Endothelial cell of umbilical vein (primary cell): ENCODE measurements at places on chromosomes 11 and 22. TPM values are rescaled to one million over a fixed set of nuclear protein-coding genes. Genes with fewer than 3 reads are reported as not detected.

DNA sequence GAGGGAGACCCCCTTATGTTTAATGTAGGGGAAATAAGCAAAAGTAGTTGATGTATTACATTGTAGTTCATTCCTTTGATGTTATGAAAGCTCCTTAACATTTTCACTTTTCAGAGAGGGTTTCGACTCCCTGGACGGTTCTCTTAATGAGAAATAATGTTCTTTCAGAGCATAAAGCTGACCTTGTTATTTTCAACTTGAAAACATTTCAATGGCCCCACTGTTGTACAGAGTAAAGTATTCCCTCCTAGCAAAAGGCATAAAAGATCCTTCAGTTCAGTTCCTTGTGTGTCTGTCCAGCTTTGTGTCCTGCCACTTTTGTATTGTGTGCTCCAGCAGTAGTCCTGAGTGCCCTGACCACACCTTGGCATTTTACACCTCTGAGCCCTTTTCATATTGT, 63.9 kb downstream of the UVRAG start:
- H3K27ac ChIP-seq = no peak overlapping the region
- H3K27me3 ChIP-seq = no peaks in the 10 kb centered on the region
- H3K4me1 ChIP-seq = no peaks in the 10 kb centered on the region

DNA sequence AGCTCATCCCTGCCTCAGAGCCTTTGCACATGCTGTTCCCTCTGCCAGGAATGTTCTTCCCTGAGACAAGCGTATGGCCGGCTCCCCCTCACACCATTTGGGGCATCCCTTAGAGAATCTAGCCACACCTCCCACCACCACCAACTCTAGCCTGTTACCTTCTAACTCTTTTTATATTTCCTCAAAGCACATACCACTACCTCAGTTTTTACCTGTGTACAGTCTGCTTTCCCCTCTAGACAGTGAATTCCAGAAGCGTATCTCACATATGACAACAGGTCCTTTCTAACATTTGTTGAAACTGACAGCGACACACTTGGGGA, 75.1 kb upstream of the ARFGAP3 start:
- H3K27ac ChIP-seq = no peak overlapping the region
- no peaks in the 10 kb centered on the region for H3K36me3 ChIP-seq
- no peak for DNase-seq
- H3K4me1 ChIP-seq = peaks cover 27% of the 10 kb centered on the region
- no peak overlapping the region for H3K4me3 ChIP-seq
- H3K27me3 ChIP-seq = no peaks in the 10 kb centered on the region

DNA sequence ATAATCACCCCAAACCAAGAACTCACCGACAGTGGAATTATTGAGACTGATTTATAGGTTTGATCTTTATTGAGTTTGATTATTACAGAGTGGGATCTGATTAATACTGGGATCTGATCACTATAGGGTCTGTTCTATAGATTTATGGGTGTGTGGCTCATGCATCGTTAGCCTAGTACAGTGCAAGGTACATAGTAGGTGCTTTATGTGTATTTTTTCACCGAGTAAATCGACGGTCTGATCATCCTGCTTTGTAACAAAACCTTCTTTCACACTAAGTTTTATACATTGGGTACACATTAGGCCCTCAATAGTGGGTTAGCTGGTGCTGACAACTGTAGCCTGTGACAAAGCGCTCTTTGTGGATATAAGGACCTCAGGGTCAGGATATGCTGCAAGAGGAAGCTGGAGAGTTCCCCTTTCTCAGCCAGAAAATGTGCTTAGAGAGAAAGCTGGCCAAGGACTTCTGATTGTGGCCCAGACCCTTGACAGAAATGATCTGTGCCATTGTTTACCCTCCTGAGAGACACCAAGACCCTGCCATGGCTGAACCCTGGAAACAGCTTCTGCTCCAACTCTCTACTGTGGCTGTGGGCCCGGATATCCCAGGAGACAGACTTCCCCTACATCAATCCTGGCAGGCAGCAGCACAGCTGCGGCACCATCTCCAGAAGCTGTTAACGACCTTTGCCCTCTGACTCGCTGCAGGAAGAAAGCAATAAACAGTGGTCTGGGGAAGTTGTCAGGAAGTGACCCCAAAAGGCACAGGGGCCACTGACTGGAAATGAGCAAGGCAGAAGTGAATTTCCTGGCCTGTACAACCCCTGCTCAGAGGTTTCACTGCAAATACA, 16.1 kb upstream of the TPP1 start:
- peak overlapping the region; percentile 37 for H3K4me3 ChIP-seq
- no peaks in the 10 kb centered on the region for H3K27me3 ChIP-seq

- no peaks in the 10 kb centered on the region for H3K4me1 ChIP-seq
- no peak overlapping the region for H3K27ac ChIP-seq
- peaks cover 30% of the 10 kb centered on the region for H3K36me3 ChIP-seq
- H3K4me3 ChIP-seq = no peak overlapping the region
- no peaks in the 10 kb centered on the region for H3K27me3 ChIP-seq
- DNase-seq = no peak
Observed at GRCh38 chr11:34466802-34467488, 28.2 kb downstream of the CAT start.

DNA sequence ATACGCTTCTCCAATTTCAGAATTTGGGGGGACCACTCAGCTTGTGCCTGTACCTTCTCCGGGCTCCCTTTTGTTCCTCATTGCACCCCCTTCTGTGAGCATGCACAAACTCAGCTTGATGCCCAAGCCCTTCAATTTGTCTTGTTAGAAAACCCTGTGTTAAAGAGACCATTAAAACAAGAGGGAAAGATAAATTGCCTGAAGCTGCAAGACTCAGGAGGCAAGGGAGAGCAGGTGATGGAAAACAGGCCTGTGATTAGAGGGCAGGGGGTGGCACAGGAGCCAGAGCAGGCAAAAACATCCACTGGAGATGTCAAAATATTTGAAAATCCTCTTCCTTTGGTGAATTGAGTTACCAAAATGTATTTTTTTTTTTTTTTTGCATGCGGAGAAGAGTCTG, 121.7 kb downstream of the MIAT start:
- DNase-seq = no peak
- H3K36me3 ChIP-seq = no peaks in the 10 kb centered on the region
- no peaks in the 10 kb centered on the region for H3K4me1 ChIP-seq
- H3K4me3 ChIP-seq = no peak overlapping the region

- H3K4me1 ChIP-seq = no peaks in the 10 kb centered on the region
- no peak overlapping the region for H3K27ac ChIP-seq
- H3K4me3 ChIP-seq = no peak overlapping the region
Observed at GRCh38 chr11:121795174-121795573, 320.8 kb downstream of the BLID start.

GRCh38 chr11:60018058-60018457, 1.1 kb downstream of the OOSP4B start:
- no peak overlapping the region for H3K4me3 ChIP-seq
- no peaks in the 10 kb centered on the region for H3K4me1 ChIP-seq
- H3K27ac ChIP-seq = no peak overlapping the region
- DNase-seq = no peak
- peaks cover 3% of the 10 kb centered on the region for H3K27me3 ChIP-seq
- H3K36me3 ChIP-seq = no peaks in the 10 kb centered on the region

DNA sequence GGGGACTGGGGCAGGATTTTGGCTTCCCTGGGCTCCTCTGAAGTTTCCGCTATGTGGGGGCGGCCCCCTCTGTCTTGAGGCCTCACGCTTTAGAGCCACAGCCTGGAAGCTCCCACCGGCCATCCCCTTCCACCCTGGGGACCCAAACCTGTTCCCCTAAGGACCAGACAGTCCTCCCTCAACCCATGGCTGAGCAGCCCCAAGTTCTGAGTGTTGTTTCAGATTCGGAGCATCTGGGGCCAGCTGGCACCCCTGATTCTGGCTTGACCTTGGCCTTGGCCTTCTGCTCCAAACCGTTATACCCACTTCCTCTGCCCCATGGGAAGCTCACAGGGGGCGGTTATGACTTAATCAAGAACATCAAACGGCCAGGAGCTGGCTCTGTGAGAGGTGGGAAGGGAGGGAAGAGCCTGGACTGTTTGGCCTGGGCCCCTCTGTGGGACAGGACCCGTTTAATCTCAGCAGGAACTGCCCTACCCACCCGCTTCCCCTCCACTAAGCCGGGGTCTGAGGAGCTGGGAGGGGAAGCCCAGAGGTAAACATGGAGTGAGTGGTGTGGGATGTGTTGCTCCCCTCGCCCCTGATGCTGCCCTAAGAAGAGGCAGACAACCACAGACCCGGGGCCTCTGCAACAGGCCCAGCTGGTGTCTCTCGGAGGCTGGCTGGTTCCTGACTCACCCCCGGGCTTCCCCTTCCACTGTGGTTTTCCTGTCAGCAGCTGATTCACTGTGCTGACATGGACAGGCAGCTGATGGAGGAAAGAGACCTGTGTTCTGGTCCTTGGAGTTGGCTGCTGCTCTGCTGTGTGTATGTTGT, 3.4 kb downstream of the CD82 start:
- DNase-seq = peak; percentile 94
- H3K36me3 ChIP-seq = no peaks in the 10 kb centered on the region
- no peak overlapping the region for H3K4me3 ChIP-seq
- H3K4me1 ChIP-seq = peaks cover 50% of the 10 kb centered on the region
- peak overlapping the region; percentile 98 for H3K27ac ChIP-seq

GRCh38 chr22:19801340-19802000, 40.9 kb downstream of the TBX1 start:
- no peak overlapping the region for H3K27ac ChIP-seq
- H3K4me3 ChIP-seq = no peak overlapping the region
- no peaks in the 10 kb centered on the region for H3K36me3 ChIP-seq
- H3K27me3 ChIP-seq = no peaks in the 10 kb centered on the region
- H3K4me1 ChIP-seq = peaks cover 9% of the 10 kb centered on the region

DNA sequence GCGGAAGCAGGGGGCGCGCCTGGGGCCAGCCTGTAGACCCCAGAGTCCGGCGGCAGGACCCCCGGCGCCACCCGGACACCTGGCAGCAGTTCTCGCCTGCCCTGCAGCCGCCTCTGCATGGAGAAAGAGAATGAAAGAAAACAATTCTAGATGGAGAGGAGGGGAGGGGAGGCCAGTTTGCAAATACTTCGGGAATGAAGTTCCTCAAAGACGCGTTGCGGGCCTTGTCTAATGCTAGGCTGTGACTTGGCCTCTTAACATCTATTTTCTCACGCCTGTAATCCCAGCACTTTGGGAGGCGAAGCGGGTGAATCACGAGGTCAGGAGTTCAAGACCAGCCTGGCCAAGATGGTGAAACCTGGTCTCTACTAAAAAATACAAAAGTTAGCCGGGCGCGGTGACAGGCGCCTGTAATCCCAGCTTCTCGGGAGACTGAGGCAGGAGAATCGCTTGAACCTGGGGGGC, 2.1 kb upstream of the BARX2 start:
- H3K27ac ChIP-seq = no peak overlapping the region
- no peak for DNase-seq
- no peak overlapping the region for H3K4me3 ChIP-seq
- peaks cover 93% of the 10 kb centered on the region for H3K27me3 ChIP-seq
- peaks cover 9% of the 10 kb centered on the region for H3K4me1 ChIP-seq
- no peaks in the 10 kb centered on the region for H3K36me3 ChIP-seq

DNA sequence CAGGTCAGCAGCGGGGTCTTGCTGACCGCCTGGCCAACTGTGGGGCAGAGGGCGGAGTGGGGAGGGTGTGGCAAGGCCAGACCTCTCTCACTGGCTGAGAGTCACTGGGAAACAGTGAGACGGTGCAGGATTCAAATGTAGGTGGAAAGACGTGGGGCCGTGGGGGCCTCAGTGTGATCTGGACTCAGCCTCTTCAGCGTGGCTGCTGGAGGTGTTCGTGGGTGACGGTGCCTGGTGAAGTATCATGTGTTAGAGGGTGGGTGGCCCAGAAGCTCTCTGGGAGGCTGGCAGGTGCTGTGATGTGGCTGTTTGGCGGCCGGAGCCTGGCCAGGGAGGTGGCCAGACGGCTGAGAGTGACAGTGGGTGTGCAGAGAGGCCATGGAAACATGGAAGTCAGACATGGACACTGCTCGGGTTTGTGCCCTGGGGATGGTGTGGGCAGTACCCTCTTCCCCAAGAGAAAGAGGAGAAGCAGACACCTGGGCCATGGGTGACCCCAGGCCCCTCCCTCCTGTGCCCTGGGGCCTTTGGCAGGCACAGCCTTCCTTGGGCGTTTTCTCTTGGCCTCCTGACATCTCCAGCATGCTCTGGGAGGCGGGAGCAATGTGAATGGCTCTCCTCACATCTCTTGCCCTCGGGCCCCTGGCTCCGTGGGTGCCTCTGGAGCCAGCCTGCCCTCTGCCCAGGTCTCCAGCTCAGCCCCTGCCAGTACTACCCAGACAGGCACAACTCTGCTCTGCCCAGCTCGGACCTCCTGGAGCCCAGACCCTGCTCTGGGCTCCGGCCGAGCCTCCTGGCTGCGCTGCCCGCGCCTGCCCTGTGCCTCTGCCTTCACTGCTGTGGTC, 10.1 kb upstream of the ACR start:
- H3K27ac ChIP-seq = no peak overlapping the region
- H3K36me3 ChIP-seq = peaks cover 70% of the 10 kb centered on the region
- no peaks in the 10 kb centered on the region for H3K4me1 ChIP-seq
- H3K27me3 ChIP-seq = no peaks in the 10 kb centered on the region
- no peak for DNase-seq

DNA sequence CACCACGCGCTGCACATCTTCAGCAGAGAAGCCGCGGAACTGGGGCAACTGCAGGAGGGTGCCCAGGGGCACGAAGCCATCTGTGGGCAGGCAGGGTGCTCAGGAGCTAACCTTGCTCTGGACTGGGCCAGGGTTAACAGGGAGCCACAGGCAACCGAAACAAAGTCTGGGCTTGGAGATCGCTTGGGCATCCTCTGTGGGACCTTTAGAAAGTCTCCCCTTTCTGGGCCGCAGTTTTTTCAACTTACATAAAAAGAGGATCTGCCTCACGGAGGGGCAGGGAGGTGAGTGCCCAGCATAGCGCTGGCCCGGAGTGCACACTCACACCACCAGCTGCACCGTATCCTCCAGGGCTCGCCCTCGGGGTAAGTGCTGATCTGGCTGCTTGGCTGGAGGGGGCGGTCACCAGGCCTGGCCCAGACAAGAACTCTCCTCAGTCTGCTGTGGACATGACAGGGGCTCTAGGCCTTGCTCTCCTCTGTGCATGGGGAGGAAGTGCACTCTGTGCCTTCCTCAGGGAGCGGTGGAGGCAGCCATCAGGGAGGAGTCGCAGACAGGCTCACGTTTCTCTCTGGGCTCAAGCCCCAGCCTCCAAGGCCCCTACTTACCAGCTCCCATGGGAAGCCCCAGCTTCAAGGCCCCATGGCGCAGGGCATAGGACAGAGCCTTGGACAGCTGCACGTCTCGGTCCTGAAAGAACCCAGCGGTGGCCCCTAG, 937 bp downstream of the TRPT1 start:
- peaks cover 6% of the 10 kb centered on the region for H3K36me3 ChIP-seq
- no peaks in the 10 kb centered on the region for H3K27me3 ChIP-seq
- H3K27ac ChIP-seq = peak overlapping the region; percentile 55
- peaks cover 13% of the 10 kb centered on the region for H3K4me1 ChIP-seq
- no peak for DNase-seq

- H3K4me1 ChIP-seq = peaks cover 5% of the 10 kb centered on the region
- no peak overlapping the region for H3K4me3 ChIP-seq
- DNase-seq = no peak
- H3K27me3 ChIP-seq = no peaks in the 10 kb centered on the region
- H3K27ac ChIP-seq = no peak overlapping the region
- no peaks in the 10 kb centered on the region for H3K36me3 ChIP-seq
Observed at GRCh38 chr11:128158860-128159259, 428.5 kb downstream of the ETS1 start.

GRCh38 chr11:72690166-72690565, 15.9 kb upstream of the PDE2A start:
- H3K4me1 ChIP-seq = no peaks in the 10 kb centered on the region
- DNase-seq = no peak
- H3K36me3 ChIP-seq = peaks cover 60% of the 10 kb centered on the region
- H3K27ac ChIP-seq = no peak overlapping the region
- no peaks in the 10 kb centered on the region for H3K27me3 ChIP-seq

Gene PPFIBP2
- 1.3 and 2.6 TPM in 2 replicates for total RNA-seq

Gene NCAM1
- not detected in 2 replicates for total RNA-seq

Gene WBP2NL
- 0.27 TPM in 1 of 2 replicates, not detected in the other for total RNA-seq

Gene GAL3ST1
- total RNA-seq = not detected in 2 replicates

Gene IGF2
- 21.0 and 34.1 TPM in 2 replicates for total RNA-seq

Gene UBQLNL
- 0.28 and 0.33 TPM in 2 replicates for total RNA-seq

Gene OR10A6
- total RNA-seq = not detected in 2 replicates

Gene ASCL2
- not detected in 2 replicates for total RNA-seq

Gene CYB5R2
- total RNA-seq = 4.2 and 4.8 TPM in 2 replicates

Gene KRTAP5-1
- not detected in 2 replicates for total RNA-seq
